Psoas muscle (tissue), 8 donors: ENCODE measurements at places on chromosomes 5 and 9. TPM values are rescaled to one million over a fixed set of nuclear protein-coding genes. Genes with fewer than 3 reads are reported as not detected.

The C5orf58 gene
- total RNA-seq, result not detected

The ORM1 gene
- 1.8 TPM for total RNA-seq

The ADGRD2 gene
- not detected for total RNA-seq

The MLANA gene
- total RNA-seq, result not detected

The ANKRD31 gene
- 0.06 TPM for total RNA-seq

The KIAA0825 gene
- total RNA-seq, result 1.2 TPM

The HOMER1 gene
- 38.1 TPM for total RNA-seq

The CCL28 gene
- total RNA-seq, result 0.28 TPM

The NUDT2 gene
- 14.7 TPM for total RNA-seq

The ZSWIM6 gene
- 4.0 TPM for total RNA-seq

The TGFBI gene
- total RNA-seq, result 31.7 TPM

The SHISAL2B gene
- not detected for total RNA-seq

The DDX4 gene
- not detected for total RNA-seq
